Activated CD4-positive, alpha-beta T cell treated with anti-CD3 and anti-CD28 coated beads, Interleukin-2, amount 50 U/mL, for 1 hour (primary cell): ENCODE measurements at places on chromosomes 12 and 14.

DNA sequence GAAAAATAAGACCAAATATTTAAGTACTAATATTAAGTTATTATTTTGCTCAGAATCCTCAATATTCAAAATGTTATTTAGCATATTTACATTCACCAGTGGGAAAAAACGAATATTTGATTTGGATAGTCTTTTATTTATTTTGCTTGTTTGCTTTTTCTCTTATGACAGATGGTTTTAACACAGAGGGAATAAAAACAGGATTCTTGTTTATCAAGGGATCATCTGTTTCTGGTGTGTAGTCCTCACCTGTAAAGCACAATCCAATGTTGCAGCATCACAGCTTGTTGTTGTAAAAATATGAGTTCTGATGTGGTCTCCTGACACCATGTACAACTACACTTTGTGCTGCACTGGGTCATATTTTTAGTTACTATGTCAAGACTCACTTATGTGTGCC is 103.9 kb downstream of the AVPR1A start:
- no peak for DNase-seq

DNA sequence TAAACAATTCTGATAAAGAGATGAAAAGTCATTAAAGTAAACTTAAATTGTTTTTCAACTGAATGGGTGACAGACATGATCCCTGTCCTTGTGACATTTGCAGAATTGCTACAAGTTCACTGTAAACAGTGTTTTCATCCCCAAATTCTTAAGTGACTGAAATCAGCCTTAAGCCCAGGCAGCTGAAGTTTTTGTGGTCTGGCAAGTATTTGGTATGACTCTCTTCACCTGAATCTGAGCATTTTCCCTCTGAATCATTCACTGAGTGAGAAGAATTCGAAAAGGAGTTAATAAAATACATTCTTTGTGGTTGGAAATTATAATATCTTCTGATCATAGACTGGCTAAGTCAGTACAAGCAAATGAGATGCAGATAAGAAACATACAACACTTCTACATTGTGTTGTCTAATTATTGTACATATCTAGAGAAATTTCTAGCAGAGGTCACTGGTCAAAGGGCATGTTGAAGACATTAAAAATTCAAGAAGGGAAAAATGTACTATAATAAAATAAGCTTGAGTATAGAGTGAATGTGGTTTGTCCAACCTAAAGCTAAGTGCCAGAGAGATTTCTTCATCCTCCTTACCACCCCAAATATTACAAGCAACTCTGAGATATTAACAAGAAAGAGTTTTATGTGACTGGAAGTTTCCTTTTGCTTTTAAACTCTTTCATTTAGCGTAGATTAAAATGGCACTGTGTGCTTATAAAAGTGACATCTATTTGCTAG is 177.8 kb upstream of the DIO2 start:
- no peak for DNase-seq

DNA sequence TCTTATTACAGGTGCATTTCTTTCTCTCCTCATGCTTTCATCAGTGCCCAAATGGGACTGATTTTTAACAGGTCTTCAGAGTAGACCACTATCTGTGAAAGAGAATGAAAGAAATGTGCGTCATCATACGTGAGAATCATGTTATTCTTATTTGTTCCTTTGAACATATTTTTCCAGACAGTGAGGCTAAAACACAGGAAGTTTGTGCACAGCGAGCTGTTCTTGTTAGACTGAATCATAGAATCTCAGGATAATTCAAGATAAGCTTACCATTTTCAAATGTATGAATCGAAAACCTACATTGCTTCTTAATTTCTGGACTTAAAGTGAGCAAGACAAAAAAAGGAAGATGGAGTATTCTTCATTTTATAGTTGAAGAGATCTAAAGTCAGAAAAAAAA is 383.1 kb downstream of the EGLN3 start:
- no peak for DNase-seq

DNA sequence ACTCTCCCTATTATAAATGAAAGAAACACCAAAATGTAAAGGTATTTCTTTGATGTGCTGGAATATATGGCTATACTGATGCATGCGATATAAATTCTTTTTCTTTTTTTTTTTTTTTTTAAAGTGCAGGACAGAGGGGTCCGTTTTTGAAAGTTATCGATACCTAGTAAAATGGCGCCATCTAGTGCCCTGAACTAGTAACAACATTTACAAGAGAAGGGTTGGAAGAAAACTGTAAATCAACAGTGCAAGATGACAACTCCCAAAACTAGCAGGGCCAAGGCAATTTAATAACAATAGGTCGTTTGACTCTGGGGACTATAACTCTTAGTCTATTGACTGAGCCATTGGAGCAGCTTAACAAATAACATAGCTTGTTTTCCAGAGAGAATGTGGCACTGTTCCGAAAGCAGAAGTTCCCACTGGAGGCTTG is 137.7 kb downstream of the SPTSSA start:
- DNase-seq: no peak

DNA sequence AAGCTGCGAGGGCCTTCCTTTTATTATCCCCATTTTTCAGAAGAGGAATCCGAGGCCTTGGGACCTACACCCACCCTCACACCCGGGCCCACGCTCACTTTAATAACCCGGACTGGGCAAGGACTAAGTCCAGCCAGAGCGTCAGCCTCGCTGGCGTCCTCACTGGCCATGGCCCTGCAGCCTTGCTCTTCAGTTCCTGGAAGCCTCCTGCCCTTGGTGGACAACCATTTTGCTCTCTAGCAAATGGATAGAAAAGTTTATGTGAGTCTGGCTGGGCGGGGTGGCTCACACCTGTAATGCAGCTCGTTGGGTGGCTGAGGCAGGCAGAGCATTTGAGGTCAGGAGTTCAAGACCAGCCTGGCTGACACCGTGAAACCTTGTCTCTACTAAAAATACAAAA is 9.8 kb downstream of the RTL1 start:
- DNase-seq: no peak

DNA sequence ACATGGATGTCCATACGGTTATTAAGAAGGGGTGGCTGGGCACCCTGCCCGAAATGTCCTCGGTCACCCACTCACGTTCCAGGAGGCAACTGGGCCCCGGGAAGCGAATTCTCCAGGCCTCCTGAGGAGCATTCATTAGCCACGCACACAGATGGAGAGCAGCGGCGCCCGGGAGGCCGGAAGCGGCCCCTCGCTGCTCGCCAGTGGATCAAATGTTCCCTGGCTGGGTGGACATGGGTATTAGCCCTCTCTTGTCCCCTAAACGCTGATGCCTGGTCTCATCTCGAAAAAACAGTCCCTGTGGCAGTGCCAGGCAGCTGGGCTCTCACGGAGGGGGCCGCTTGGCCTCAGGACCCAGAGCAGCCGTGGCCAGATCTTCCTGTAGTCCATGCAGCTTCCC is 59.0 kb upstream of the DLK1 start:
- no peak for DNase-seq

DNA sequence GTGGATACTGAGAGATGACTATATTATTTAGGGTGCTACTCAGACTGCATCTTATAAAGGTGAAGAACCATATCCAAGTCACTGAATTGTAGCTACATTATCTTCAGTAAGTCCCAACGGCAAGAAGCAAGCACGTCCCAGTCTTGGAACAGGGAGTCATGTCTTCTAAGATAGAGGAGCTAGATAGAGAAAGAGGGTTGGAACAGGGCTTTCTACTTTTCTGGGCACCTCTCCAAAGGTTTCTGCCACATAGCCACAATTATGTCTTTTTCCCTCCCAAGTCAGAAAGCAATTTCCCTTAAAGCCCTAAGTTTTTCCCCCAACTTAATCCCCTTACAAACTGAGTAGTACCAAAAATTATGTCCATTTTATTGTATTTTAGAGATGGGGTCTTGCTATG is 22.4 kb downstream of the MAPK1IP1L start:
- no peak for DNase-seq

GRCh38 chr12:45878630-45879255 is 111.6 kb downstream of the SCAF11 start:
- DNase-seq: peak; percentile 7

DNA sequence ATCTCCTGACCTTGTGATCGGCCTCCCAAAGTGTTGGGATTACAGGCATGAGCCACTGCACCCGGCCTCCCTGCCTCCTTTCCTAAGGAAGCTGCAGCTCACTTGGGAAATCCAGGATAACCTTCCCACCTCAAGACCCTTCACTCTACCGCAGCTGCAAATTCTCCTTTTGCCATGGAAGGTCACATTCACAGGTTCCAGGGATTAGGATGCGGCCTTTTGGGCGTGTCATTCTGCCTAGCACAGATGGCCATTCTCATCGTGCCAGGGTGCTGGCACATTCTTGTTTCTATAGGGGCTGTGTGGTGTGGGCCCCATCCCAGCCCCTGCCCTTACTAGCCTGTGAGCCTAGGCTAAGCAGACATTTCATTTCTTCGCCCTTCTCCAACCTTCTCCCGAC is 219.9 kb downstream of the CHST11 start:
- DNase-seq: no peak

- DNase-seq: no peak
Observed at GRCh38 chr12:42565633-42566032, 23.9 kb downstream of the PRICKLE1 start.

DNA sequence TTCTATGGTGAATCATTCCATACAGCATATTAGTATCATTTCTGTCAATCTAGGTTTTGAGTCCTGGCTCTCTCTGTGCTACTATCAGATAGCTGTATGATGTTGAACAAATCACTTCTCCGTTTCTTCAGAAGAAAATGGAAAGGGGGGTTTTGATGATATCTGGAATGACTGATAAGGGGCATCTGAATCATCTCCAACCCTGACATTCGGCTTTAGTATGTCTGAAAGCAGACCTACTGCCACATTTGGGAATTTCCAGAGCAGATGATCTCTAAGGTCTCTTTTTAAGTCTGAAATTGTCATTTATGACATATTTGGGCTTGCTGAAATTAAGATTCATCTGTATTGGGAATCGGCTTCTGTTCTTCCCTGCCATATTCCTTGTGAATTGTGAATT is 10.1 kb downstream of the MLF2 start:
- no peak for DNase-seq

GRCh38 chr12:56839489-56839848 is 76.3 kb downstream of the HSD17B6 start:
- no peak for DNase-seq

- DNase-seq: no peak
Observed at GRCh38 chr14:75236467-75236866, 42.2 kb upstream of the FOS start.

DNA sequence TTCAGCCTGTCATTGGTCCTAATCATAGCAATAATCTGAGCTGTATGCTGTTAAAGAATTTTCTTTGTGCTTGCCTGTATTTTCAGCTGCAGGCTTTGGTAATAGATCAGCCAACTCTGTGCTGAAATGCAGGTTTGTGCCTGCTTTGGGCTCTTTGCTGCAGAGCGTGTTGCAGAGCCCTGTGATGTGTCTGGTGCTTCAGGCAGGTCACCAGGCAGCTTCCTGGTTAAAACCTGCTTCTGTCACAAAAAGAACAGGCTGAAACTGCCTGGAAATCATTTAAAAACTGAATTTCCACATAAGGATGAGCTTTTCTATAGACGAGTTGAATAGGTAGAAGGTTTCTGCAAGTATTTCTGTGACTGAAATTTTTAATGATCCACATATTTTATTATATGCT is 3.1 kb downstream of the DIP2B start:
- DNase-seq: peak; percentile 13

DNA sequence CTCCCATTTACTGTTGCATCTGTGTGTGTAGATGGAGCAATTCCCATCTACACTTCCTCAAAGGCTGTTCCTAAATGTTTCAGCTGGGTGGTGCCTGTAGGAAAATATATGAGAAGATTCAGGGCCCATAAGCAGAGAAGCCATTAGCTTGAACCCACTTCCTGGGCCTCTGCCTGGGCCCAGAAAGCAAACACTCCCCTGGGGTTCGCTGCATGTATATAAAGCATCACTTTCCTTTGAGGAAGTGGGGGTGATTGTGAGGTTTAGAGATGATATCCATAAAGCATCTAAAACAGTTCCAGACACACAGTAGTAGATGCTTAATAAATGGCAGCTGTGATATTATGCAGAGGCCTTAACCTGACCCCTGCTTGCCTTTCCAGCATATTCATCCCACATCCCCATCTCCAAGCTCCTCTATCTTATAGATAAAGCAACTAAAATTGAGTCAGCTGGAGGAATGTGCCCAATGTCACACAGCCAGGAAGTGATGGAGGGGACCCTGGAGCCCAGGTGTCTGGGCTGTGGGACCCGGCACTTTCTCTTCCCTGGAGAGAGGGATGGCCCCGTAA is 280.0 kb upstream of the CRY1 start:
- DNase-seq: no peak

DNA sequence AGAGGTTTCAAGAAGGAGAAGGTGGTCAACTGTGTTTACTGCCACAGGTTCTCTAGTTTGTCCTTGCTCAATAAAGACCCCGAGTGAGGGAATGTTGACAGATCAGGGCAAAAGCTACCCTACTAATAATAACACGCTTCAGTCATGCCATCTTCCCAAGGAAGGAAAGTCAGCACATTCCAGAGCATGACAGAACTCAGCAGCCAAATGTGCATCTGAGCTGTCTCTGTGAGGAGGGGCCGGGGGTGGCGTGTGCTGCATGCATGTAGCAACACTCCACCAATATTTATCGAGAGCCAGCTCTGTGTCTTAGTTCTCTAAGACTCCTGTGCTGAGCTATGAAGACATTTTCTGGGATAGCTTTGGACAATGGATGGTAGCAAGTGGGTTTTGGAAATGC is 260.4 kb downstream of the DPF3 start:
- DNase-seq: no peak

DNA sequence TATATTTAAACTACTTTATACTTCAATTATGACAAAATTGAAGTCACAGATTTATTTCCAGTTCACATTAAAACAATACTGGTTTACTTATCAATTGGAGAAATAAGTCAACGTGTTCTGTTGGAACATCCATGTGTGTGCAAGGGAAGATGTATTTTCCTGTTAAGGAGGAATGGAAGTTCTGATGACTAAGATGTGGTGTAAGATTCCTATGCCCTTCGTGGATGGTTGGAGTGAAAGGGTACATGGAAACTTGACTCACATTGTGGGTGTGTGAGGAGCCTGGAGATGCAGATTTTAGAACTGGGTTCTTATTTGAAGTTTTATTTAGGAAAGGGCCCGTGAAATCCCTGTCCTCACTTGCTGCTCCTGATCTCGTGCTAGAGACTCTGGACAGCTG is 95.3 kb downstream of the CATSPERB start:
- DNase-seq: no peak

DNA sequence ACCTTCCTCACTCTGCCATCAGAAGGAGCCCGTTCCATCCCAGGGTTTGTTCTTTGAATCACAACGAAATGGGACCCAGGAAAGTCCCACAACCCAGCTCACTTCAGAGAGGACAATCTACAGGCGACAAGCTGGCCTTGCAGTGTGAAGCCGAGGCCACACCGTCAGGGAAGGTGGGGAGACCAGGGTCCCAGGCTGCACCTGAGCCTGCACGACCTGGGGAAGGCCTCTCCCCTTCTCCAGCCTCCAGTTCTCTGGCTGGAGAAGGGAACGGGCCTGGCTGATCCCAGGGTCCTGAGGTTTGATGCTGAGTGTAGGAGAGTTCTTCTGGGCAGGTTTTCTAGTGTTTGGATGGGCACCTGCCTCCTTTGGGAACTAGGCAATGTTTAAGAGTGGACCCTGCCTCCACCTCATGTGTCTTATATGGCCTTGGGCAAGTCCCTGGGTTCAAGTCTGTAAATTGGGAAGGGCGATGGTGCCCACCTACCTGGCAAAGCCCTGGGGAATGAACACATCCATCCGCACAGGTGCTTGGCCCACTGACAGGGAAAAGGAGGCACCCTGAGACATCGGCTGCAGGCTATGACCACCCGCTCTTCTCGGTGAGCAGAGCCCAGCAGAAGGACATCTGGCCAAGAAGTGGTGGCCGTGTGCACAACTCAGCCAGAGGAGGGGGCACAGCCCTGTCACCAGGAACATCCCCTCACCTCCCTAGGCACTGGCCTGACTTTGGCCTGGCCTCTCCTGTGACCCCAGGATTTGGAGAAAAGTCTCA is 77.9 kb upstream of the BCL11B start:
- DNase-seq: no peak

GRCh38 chr12:27179400-27180214 is 64.5 kb upstream of the STK38L start:
- no peak for DNase-seq
